ENCODE measurements at places on chromosomes 5 and 9. TPM values are rescaled to one million over a fixed set of nuclear protein-coding genes. Genes with fewer than 3 reads are reported as not detected.

- peak overlapping the region; percentile 54 for H3K27ac ChIP-seq
- H3K4me3 ChIP-seq = no peak overlapping the region
- no peaks in the 10 kb centered on the region for H3K27me3 ChIP-seq
- DNase-seq = no peak
- peaks cover 15% of the 10 kb centered on the region for H3K4me1 ChIP-seq
- no peaks in the 10 kb centered on the region for H3K36me3 ChIP-seq
Observed at GRCh38 chr5:151739395-151739794, 19.0 kb downstream of the ATOX1 start.

GRCh38 chr9:136439481-136440408 lies at the start of gene INPP5E:
Gene INPP5E (minus strand): TSS chr9:136439845. CDS start chr9:136439419, 426 bp downstream.
- DNase-seq = peak; percentile 79
- peaks cover 28% of the 10 kb centered on the region for H3K36me3 ChIP-seq
- no peaks in the 10 kb centered on the region for H3K27me3 ChIP-seq
- peak within 1 kb of the TSS; percentile 15 for H3K27ac ChIP-seq
- H3K4me1 ChIP-seq = peaks cover 22% of the 10 kb centered on the region
- peak within 1 kb of the TSS; percentile 87 for H3K4me3 ChIP-seq

DNA sequence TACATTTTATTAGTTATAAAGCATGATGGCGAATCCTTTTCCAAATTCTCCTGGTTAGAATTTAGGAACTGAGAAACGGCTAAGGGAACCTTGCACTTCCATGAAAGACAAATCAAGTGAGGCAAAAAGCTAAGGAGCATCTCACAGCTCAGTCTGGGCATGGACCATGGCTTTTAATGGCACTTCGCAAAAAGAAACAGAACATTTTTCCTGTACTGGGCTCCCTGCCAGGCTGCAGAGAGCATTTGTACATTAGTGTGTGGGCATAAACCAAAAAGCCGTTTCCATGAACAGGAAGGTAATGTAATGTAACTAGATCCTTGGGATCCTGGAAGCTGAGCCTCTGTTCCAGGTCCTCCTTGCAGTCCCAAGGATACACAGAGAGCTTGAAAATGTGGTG lies 354.2 kb downstream of the MRPS30 start:
- H3K36me3 ChIP-seq = no peaks in the 10 kb centered on the region
- no peak overlapping the region for H3K27ac ChIP-seq
- H3K4me3 ChIP-seq = no peak overlapping the region
- no peak for DNase-seq
- no peaks in the 10 kb centered on the region for H3K4me1 ChIP-seq

DNA sequence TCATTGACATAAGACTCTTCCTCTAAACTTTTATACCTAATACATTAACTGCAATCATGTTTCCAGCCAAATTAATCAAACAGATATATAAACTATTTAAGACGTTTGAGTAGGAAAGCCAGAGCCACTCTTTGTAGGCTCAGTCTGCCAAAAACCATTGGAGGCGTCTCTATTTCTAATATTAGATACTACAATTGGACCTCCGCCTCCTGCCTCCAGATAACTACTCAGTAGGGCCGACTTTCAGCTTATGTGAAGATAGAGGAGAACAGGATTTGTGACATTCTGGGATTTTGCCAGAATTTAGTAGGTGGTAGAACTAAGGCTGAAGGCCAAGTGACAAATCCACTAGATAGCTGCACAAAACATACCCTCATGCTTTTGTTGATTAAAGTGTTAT lies 463.0 kb downstream of the CETN3 start:
- no peaks in the 10 kb centered on the region for H3K27me3 ChIP-seq
- H3K36me3 ChIP-seq = no peaks in the 10 kb centered on the region
- DNase-seq = no peak
- H3K4me3 ChIP-seq = no peak overlapping the region
- no peaks in the 10 kb centered on the region for H3K4me1 ChIP-seq

DNA sequence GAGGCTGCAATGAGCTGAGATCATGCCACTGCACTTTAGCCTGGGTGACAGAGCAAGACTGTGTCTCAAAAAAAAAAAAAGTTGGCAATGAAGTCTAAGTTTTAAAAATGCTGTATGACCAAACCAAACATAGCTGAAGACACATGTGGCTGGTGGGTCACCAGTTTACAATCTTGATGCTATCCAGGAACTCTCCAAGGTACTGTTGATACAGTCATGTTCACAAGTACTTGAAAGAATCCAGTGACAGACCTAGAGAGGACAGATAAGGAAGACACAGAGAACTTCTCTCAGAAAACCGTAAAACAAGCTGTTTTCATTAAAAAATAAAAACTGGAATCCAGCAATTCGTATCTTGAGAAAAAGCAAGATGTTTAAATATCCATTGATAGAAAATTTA lies 95.7 kb downstream of the ACTBL2 start:
- H3K4me3 ChIP-seq = no peak overlapping the region
- H3K4me1 ChIP-seq = peaks cover 3% of the 10 kb centered on the region
- no peak overlapping the region for H3K27ac ChIP-seq
- H3K27me3 ChIP-seq = no peaks in the 10 kb centered on the region

GRCh38 chr9:109912726-109913460 lies 132.9 kb downstream of the PALM2AKAP2 start:
- no peaks in the 10 kb centered on the region for H3K4me1 ChIP-seq
- H3K27me3 ChIP-seq = no peaks in the 10 kb centered on the region
- no peak for DNase-seq
- H3K36me3 ChIP-seq = peaks cover 26% of the 10 kb centered on the region
- no peak overlapping the region for H3K4me3 ChIP-seq

DNA sequence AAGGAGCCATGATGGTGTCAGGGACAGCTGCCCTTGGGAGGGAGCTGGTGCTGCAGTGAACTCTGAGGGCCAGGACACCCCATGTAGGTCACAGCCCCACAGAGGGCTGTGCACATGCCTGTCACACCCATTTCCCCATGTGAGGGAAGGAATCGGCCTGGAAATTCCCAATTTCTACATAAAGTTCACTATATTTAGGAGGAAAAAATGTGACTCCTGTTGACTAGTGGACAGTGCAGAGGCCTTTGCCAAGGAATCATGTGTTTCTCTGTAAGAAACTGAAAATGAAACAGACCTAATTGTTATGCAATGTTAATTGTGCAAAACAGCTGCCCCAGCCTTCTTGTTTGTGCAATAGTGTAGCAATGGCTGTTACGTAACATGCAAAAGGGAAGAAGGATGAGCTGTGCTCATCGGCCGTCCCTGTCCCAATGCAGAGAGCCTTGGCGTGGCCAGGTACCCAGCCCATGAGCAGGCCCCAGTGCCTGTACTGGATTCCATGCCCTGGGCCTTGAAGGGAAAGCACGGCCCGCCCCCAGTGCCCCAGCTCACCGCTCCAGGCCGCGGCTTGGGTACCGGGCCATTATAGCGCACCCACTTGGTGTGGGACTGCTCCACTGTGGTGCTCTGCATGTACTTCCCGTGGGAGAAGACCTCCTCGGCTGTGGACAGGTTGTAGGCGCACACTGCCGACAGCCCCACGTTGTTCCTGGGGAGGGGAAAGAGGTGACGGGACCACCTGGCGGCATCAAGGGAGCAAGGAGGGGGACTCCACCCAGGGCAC lies 70.0 kb downstream of the SECISBP2 start:
- no peaks in the 10 kb centered on the region for H3K36me3 ChIP-seq
- peaks cover 16% of the 10 kb centered on the region for H3K27me3 ChIP-seq
- no peak overlapping the region for H3K27ac ChIP-seq
- no peak overlapping the region for H3K4me3 ChIP-seq

GRCh38 chr9:128771094-128771721 lies 519 bp downstream of the ZER1 start:
- no peaks in the 10 kb centered on the region for H3K27me3 ChIP-seq
- H3K4me1 ChIP-seq = no peaks in the 10 kb centered on the region
- H3K36me3 ChIP-seq = no peaks in the 10 kb centered on the region
- no peak for DNase-seq

NR2F1-AS1 gene
- total RNA-seq = 11.3 TPM

ZFP37 gene
- total RNA-seq = 10.1 TPM

CYLC2 gene
- not detected for total RNA-seq

EXD3 gene
- total RNA-seq = 1.9 TPM

PLEKHG4B gene
- 3.9 TPM for total RNA-seq
